ENCODE measurements at places on chromosomes 2 and 18.

GRCh38 chr2:147141930-147142329 is 702.9 kb upstream of the ACVR2A start:
- no peak for DNase-seq

GRCh38 chr2:3627500-3628100 is 30.4 kb upstream of the ALLC start:
- no peak for DNase-seq

- DNase-seq: peak; percentile 55
Measured at GRCh38 chr2:42493468-42494354, at the start of gene KCNG3. TSS of gene KCNG3 (minus strand) at chr2:42493982. CDS start at chr2:42493501, 481 bp downstream.

- DNase-seq: no peak
Measured at GRCh38 chr2:172693037-172693436, 42.6 kb upstream of the RAPGEF4 start.

DNA sequence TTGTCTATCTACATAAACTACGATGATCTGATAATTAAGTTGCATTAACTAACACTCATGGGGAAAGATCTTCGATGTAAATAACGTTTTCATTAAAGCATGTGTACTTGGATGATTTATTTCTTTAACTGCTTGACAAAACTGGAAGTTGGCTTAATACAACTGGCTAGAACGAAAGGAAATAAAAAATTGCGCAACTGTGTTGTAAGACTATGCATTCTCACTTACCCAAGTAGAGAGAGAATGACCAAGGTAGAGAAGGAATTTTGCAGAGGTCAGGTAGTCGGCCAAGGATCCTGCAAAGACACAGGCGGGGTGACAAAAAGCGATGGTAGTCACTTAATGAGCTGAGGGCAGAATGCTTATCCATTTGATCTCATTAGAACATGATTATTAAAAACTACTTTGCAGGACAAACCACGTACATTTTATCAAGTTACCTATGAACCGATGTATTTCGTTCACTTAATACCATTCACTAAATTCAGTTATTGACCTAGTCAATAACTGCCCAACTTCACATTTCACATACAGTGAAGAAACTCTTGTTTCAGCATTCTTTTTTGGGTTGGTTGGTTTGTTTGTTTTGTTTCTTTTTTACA is 900 bp downstream of the SLC40A1 start:
- no peak for DNase-seq

DNA sequence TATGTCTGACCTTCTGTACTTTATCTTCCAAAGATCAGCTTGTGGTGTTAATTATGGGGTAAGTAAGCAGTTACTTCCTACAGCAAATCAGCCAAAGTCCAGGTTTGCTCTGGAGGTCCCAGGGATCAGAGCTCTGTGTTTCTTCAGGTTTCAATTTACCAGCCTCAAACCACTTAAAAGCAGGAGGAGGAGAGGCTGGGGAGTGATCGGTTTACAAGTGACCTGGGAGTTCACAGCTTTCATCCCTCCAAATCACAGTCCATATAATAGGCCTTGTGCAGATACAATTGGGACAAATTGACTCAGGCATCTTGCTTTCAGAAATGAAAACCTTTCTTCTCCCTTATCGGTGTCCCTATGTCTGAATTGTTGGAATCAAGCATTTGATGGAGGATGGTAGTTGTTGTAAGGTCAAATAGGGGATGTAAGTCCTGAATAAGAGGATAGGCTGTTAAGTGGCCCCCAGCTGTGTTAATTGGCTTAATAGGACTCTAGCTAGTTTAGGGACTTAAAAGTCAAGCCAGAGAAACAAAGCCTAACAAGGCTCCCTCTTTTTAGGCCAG is 188.0 kb upstream of the NT5C1B start:
- DNase-seq: no peak

All from neural crest cell (in vitro differentiated cells).